NCI-H2081 treated with DMSO at 0.1 percent for 48 hours (cell line): ENCODE measurements at places on chromosomes 11 and 22.

- no peak for DNase-seq
These were observed 71.8 kb upstream of the ADORA2A start for GRCh38 chr22:24355574-24355973.

- no peak for DNase-seq
These were observed 14.7 kb upstream of the ARHGAP8 start for GRCh38 chr22:44737406-44738346.

DNA sequence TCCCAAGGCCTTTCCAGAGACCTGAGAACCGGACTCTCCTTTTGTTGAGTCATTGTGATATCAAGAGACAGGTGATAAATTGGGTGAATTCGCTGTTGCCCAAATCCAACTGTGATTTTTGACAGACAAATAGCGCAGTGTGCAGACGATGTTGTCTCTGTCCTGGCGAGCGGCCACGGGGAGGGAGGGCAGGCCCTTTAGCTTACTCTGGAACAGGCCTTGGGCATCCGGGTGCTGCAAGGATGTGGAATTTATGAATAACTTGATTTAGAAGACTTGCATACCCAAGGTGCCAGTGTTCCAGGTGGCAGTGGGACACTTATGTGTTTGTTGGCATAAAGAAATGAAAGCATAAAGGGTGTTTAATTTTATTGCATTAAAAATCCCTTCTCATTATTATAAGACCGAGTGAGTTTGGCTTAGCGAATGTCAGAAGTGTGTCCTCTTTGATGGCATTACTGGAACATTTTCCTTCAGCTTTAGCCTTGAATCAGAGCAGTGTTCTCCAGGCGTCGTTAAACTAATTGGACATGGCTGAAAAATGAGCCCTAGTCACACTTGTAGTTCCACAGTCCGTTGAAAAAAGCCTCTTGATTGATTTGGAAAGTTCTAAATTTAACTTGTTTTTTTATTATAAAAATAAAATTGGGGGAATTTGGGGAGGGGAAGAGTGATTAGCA is 9.4 kb downstream of the LDLRAD3 start:
- no peak for DNase-seq

GRCh38 chr11:109422870-109423465 is 978 bp downstream of the C11orf87 start:
- DNase-seq: no peak

- no peak for DNase-seq
These were observed 42.8 kb downstream of the PACS1 start for GRCh38 chr11:66112601-66113499.

- DNase-seq: no peak
These were observed 4.7 kb downstream of the BTBD18 start for GRCh38 chr11:57746920-57747319.
